ENCODE measurements at places on chromosomes 4 and X.

DNA sequence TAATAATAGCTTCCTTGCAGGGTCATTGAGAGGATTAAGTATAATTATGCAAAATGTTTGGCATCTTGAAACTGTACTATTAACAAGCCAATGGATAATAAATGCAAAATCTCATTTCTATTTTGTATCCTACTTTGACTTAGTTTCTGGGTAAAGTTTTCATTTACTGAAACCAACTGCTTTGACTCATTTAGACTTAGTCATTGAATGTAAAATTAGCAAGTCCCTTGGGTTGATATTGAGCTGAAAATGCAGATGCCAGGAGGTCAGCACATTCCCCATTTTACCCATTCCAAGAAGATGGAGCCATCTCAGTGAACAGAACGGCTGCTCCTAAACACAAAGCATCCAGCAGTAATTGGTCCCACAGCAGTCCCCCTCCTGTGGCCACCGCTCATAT is 74.7 kb upstream of the GATB start:
- DNase-seq, result no peak

GRCh38 chr4:114365591-114365990 is 233.0 kb upstream of the UGT8 start:
- DNase-seq, result no peak

DNA sequence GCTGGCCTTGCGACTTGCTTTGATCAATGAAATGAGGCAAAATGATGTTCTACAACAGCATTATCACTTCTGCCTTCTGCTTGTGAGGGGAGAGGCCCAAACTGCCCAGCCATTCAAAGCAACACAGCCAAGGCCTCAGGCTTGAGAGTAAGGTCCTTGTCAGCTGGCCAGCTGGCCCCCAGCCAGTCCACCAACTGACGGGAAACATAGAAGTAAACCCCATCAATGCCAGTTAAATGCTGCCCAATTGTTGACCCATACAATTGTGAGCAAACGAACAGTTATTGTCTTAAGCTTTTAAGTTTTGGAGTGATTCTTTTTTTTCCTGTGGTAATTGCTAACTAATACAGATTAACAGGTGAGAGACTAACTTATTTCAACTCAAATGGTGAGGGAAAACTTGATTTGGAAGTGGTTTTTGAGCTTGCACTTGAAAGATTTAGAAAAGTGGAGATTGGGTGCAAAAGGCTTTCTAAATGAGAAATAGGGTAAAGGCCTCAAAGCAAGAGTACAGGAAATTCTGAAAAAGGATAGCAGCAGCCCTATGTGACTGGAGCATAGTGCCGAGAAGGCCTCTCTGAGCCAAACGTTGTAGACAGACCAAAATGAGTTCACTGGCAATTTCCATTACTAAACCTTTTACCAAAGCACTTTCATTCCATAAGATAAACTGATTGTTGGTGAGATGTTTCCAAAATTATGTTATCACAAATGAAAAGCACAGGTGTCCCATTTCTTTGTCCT is 66.9 kb downstream of the ARHGEF38 start:
- DNase-seq, result no peak

DNA sequence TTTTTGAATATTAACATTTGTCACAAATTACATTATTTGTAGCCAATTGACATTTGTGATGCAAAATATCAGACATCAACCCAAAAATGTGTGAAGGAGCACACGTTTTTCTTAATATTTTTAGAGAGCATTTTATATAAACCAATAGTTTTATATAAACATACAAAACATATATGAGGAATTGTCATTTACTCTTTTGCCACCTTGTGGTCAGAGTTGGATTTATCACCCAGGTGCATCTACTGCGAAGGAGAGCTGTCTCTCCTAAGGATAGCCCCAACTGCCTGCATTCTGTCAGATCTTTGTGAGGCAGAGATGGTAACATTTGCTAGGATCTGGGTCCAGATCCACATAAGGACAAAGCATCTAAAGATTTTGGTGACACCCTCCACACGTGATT is 2.5 kb upstream of the USP27X start:
- DNase-seq, result no peak

DNA sequence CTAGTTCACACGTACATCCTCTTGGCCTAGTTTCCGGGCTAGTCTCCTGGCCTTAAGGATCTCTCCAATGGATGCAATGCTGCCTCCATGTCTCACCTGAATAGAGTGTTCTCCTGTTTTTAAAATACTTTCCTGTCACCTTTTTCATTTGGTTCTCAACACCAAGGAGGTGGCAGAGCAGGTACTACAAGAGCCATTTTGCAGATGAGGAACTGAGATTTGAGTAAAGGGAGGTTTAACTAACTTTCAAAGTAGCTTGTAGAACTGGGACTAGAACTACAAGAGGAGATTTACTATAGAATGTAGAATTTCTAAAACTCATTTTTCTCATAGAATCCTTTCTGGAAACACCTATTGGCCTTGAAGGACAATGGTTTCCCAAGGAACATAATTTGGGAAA is 97.6 kb upstream of the AP1S2 start:
- DNase-seq, result no peak

- no peak for DNase-seq
These were observed 93.5 kb downstream of the TNIP2 start for GRCh38 chr4:2662598-2662997.

GRCh38 chr4:6121276-6121850 is 79.0 kb downstream of the JAKMIP1 start:
- no peak for DNase-seq

DNA sequence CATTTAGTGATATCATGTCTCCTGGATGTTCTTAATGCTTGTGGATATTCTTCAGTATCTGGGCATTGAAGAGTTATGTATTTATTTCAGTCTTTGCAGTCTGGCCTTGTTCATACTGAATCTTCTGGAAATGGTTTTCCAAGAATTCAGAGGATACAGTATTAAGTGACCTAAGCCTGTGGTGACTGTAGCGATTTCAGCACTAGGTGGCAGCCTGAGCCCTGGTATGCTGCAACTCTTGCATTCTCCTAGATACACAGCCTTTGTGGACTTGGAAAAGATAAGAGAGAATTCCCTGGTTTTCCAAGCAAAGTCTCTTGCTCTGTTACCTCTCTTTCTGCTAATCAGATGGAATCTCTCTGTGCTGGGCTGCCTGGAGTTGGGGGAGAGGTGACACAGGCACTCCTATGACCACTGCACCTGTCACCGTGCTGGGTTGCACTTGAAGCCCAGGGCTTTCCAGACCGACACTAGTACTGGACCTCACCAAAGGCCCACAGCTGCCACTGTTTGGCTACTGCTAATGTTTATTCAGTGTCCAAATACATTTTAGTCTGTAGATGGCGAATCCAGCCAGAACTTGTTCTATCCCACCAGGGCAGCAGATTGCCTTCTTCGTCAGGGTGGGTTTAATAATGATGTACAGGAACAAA is 19.3 kb upstream of the SPIN2A start:
- DNase-seq, result no peak

GRCh38 chr4:101205916-101206315 is 141.4 kb downstream of the PPP3CA start:
- DNase-seq, result peak; percentile 24

DNA sequence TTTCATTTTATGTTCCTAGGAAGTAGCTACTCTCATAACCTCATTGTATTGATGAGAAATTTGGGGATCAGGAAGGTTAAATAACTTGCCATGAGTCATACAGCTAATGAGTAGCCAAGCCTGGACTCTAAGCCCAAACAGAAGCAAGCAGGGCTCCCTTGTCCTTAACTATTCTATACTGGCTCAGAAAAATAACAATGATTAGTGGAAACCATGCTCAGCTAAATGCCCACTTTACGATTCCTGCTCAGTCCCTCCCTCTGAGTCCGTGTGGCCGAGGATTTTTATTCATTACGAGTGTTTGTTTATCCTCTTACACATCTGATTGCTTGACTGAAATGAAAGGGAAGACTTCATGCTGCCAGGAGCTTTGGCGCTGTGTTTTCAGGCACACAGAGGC is 100.9 kb downstream of the SLC34A2 start:
- DNase-seq, result no peak

- DNase-seq, result peak; percentile 3
These were observed 133.6 kb upstream of the GIMD1 start for GRCh38 chr4:106502106-106502699.

DNA sequence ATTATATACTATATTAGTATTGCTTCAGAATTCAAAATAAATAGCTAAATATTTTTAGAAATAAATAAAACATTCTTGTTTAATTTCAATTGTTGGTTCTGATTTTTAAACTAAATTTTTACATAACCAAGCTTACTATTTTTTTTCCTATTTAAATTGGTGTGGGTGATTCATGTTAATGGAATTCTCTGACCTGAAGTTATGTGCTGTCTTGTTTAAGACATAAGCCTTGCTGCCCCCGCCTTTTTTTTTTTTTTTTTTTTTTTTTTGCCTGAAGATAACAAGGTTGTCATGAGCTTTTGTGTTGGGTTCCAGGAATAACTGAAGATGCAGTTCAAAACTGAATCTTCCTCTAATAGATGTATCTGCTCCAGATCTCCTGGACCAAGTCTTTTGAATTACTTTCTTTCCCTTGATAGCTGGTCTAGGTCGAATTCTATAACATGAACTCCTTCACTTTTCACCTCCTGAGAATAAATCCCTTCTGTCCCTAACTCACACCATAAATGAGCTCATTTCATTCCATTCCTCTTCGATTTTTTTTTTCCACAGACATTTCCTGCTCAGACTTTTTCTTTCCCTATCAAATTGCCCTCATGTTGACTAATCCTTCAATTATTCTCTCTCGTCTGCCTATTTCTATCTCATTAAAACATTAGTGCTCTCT is 261.5 kb upstream of the FTHL17 start:
- DNase-seq, result no peak

DNA sequence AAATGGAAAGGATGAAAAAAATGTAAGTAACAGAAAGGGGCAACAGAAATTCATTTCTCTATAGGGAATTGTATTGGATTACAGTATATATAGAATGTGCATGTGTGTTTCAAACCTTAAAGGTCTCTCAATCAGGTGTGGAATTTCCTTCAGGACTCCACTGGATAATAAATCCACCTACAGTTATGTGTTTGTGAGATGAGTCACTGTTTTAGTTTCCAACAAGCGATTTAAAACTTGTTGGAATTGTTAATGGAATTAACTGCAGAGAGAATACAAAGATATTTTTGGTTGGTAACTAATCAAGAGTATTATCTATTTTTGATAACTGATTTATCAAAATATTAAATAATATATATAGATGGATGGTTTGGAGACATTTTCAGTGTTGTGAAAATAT is 32.8 kb downstream of the CEP44 start:
- no peak for DNase-seq

- DNase-seq, result no peak
These were observed 534.4 kb downstream of the MID1IP1 start for GRCh38 chrX:39335513-39336235.

DNA sequence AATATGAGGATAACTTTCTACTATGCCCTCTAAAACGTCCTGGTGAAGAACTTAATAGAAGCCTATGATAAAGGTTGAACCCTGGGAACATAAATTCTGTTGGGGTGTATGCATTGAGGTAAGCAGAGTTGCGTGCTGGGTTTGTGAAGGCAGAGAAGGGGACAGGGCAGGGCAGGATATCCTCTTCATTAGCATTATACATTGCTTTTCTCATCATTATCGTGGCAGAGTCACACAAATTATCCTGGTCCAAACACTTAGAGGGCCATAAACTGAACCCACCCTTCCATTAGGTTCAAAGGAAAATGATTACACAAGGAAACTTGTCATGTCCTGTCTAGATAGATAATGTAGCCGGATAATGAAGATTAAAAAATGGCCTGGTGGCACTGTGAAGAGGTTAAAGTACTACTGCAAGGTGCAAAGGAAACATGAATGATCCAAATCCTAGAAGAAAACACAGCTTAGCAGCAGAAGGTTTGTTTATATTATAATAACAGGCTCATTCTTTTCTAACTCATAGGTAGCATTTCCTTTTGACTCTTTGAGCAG is 189.1 kb downstream of the SPCS3 start:
- DNase-seq, result no peak

DNA sequence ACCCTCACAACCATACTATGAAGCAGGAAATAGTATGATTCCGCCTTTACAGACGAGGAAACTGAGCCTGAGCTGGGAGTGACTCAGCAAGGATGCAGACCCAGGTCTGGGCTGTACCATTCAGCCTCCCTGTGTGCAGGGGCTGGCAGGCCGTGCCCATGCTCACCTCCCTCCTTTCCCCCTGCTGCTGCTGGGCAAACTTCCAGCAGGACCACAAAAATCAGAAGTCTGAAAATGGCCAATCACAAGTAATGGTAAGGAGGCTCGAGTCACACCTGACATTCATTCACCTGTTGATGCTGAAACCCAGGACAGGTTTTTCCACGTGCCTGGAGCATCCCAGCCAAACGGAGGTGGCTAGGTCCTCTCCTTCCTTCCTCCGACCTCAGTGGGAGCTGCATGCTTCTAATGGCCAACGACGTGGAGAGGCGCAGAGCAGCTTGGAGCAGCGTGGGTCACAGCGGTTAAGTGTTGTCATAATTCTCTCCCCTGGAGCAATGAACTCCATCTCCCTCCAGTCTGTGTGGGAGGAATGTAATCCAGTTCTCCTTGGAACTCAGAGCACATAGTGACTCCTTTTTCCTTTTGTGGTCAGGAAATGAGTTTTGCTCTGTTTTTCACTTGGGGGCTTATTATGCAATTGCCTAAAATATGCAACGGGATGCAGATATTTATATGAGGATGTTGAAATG is 371.7 kb downstream of the BCOR start:
- DNase-seq, result no peak

- no peak for DNase-seq
These were observed 242.9 kb downstream of the DCLK2 start for GRCh38 chr4:150321113-150321512.

DNA sequence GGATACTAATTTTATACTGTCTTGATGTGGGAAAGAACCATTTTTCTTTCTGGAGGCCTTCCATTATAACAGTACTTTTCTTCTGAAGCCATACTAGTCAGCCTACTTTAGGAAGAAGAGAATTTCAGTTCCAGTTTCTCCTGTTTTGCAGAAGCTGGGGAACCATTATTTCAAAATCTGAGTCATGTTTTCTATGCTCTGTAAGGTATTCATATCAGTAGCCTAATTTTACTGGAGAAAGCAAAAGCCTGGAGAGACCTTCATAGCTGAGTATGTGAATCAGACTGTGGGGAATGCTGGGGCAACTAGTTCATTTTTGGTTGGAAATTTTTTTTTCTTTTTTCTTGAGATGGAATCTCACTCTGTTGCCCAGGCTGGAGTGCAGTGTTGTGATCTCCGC is 22.4 kb downstream of the AFF1 start:
- DNase-seq, result no peak

GRCh38 chrX:47194194-47194787 is 662 bp downstream of the UBA1 start:
- DNase-seq, result no peak

DNA sequence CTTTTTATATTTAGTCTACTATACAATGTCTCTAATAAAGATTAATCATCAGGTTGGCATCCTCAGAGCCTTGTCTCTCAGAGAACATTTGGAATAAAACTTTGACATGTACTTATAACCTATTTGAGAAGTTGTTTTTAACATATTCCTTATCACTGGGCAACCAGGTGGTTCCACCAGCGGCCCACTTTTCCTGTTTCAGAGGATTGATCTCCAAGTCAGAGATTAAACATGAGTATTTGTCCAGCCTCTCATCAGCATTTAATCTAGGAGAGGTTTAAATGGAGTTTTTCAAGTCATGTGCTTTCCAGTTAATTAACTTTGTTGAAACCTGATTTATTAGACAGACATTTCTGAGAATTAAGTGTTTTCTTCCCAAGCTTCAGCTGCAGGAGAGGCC is 345.5 kb downstream of the GRXCR1 start:
- DNase-seq, result no peak
